Muscle of leg (tissue), 16 donors: ENCODE measurements at places on chromosomes 3 and 15. TPM values are rescaled to one million over a fixed set of nuclear protein-coding genes. Genes with fewer than 3 reads are reported as not detected.

The DAZL gene
- not detected for total RNA-seq

DNA sequence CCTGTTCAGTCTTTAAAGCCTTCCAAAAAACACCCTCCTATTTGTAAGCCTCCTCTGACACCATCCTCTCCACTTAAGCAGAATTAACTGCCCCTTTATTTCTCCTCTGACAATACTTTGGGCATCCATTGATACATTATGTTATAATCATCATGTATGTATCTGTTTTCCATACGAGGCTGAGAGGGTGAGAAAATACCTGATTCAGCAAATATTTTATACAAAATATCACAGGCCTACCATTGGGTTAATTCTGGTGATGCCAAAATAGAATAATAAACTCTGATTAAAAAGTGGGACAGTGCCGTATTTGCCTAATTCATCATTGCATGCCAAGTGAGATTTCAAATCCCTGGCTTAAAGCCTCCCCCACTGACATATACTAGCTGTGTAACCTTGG is 118.2 kb upstream of the ADAMTS9 start:
- no peak for DNase-seq
- peaks cover 24% of the 10 kb centered on the region for H3K4me1 ChIP-seq
- H3K36me3 ChIP-seq = no peaks in the 10 kb centered on the region
- no peaks in the 10 kb centered on the region for H3K27me3 ChIP-seq
- no peak overlapping the region for H3K27ac ChIP-seq
- H3K4me3 ChIP-seq = no peak overlapping the region

The ZBED2 gene
- total RNA-seq = not detected

The NR1I2 gene
- total RNA-seq = 0.27 TPM

The RARRES1 gene
- total RNA-seq = 4.1 TPM

- H3K4me3 ChIP-seq = no peak overlapping the region
- no peaks in the 10 kb centered on the region for H3K36me3 ChIP-seq
- no peak overlapping the region for H3K27ac ChIP-seq
These were observed 20.9 kb downstream of the SLC24A1 start for GRCh38 chr15:65642594-65642993.

DNA sequence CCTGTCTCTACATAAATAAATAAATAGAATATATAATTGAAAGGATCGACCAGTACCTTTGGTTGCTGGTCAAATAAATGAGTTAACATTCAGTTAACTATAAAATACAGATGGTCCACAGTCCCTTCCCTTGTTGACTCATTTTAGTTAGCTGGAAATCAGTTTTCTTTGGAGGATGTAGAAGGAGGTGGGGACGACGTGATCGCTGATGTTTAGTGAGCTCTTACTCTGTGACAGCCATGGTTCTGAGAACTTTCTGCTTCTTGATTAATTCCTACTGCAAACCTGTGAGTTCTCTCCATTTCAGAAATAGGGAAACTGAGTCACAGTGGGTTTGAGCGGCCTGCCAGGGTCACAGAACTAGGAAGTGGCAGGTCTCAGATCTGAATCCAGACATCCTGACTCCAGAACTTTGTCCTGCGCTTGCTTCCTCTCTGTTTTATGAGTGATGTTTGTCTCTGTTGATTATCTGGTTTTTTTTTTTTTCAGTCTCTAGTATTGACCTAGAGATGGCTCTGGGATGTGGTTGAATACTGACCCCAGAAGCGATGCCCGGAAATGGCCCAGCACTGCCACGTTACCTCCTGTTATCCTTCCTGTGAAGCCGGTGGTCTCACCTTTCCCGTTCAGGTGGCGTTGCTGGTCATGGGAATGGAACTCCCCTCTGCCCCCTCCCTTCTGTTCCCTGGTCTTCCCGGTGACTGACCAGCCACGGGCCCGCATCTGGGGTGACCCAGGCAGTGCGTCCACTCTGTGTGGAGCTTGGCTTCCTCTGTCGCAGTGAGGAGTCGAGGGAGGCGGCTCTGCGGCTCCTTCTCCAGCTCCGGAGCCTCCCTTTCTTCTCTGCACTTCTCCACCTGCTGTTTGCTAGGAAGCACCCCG is 18.2 kb downstream of the SYNM start:
- DNase-seq = no peak
- H3K27me3 ChIP-seq = no peaks in the 10 kb centered on the region
- peaks cover 42% of the 10 kb centered on the region for H3K4me1 ChIP-seq
- H3K36me3 ChIP-seq = peaks cover 3% of the 10 kb centered on the region

The CPLX3 gene
- not detected for total RNA-seq

- H3K36me3 ChIP-seq = no peaks in the 10 kb centered on the region
- peaks cover 13% of the 10 kb centered on the region for H3K4me1 ChIP-seq
- peaks cover 45% of the 10 kb centered on the region for H3K27me3 ChIP-seq
- DNase-seq = no peak
These were observed 267 bp upstream of the CFAP92 start for GRCh38 chr3:128994173-128994512.

DNA sequence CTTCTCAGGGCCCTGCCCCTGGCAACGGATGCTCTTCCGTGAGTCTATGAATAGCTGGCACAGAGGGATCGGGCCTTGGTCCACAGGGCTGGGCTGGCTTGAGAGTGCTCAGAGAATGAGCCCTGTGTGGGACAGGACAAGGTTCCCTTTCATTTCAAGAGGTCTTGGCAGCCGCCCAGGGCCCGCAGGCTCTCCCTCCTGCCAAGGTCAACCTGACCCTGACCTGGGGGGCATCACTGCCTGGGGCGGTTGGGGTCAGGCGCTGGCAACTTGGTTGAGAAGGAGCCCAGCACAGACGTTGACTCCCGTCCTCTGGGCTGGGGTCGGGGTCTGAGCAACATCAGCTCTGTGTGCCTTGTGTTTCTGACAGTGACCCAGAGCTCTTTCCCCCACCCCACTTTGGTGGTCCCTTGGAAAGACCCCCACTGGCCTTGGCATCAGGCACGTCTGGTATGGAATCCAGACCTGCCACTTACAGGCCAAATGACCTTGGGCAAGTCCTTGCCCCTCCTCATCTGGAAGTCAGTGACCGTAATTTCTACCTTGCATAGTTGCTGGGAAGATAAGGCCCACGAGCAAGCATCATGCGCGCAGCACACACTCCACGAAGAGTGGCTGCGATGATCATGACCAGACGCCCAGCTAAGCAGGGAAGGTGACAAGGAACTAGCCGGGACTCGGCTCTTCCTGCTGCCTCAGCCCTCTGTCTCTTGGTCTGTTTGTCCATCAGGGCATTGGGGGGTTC is 36.4 kb downstream of the EPHB3 start:
- no peak for DNase-seq
- no peak overlapping the region for H3K27ac ChIP-seq
- H3K4me3 ChIP-seq = no peak overlapping the region
- peaks cover 53% of the 10 kb centered on the region for H3K4me1 ChIP-seq
- H3K36me3 ChIP-seq = no peaks in the 10 kb centered on the region
- H3K27me3 ChIP-seq = peaks cover 8% of the 10 kb centered on the region

DNA sequence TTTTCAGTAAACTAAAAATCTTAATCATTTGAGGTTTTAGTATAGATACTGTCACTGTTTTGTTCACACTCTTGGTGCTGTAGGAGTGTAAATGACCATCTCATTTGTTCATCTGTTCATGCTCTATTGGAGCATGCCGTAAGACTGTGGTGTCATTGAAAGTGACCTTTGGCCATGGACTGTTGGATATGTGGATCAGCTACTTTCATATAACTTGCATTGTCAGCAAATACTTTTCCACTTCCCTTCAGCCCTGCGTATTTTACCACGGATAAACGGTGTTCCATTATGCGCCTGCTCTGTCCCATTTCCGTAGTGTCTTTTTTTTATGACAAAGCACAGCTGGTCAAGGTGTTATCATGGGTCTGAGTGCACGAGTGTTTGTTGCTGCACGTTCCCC is 32.6 kb upstream of the SENP5 start:
- H3K27me3 ChIP-seq = no peaks in the 10 kb centered on the region
- DNase-seq = peak; percentile 3
- peaks cover 2% of the 10 kb centered on the region for H3K36me3 ChIP-seq
- no peak overlapping the region for H3K27ac ChIP-seq
- H3K4me1 ChIP-seq = no peaks in the 10 kb centered on the region

DNA sequence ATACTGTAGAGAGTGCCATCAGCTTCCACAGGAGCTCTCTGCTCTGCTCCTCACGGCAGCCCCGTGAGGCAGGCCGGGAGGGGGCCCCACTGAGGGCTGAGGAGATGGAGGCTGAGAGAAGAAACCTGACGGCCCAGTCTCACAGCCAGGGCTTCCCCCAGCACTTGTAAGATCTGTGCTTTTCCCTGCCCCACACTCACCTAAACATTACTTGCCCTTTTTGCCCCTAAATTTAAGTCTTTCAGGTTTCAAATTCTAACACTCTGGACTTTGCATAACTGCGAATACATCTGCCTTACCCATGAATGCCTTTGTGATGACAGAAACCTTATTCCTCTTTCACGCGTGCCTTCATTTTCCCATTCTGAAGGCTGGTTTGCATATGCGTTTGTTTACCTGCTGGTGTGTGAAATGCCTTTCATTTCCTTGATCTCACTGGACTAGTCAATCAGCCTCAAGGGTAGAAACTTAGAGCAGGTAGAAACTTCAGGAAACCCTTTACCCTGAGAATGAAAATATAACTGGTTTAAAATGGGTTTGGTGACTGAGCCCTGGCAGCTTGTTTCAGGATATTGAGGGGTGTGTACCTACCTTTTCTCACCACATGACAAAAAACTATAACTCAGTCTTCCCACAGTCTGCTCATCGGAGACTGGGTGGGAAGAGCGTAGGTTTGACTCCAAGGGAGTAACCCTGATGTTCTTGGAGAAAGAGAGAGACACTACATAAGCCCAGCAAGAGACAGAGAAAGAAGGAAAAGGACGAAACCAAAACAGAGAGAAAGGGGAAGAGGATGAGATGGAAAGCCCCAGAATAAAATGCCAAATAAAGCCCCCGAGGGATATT is 20.1 kb downstream of the SLC12A8 start:
- H3K27ac ChIP-seq = no peak overlapping the region
- H3K27me3 ChIP-seq = no peaks in the 10 kb centered on the region
- H3K4me3 ChIP-seq = no peak overlapping the region
- no peaks in the 10 kb centered on the region for H3K36me3 ChIP-seq
- no peaks in the 10 kb centered on the region for H3K4me1 ChIP-seq
- DNase-seq = no peak

DNA sequence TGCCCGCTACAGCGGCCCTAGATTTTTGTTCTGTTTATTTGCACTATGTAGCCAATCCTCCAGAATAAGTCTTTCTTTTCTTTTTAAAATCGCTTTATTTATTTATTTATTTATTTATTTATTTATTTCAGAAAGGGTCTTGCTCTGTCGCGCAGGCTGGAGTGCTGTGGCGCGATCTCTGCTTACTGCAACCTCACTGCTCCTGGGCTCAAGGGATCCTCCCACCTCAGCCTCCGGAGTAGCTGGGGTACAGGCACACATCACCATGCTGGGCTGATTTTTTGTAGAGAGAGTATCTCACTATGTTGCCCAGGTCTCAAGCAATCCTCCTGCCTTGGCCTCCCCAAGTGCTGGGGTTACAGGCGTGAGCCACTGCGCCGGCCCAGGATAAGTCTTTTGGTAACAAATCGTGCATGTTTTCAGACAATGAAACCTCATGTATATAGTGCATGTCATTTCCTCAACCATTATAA is 333 bp upstream of the MTFMT start:
- H3K4me1 ChIP-seq = peaks cover 9% of the 10 kb centered on the region
- no peak for DNase-seq
- no peak overlapping the region for H3K4me3 ChIP-seq
- peaks cover 3% of the 10 kb centered on the region for H3K27me3 ChIP-seq
- H3K36me3 ChIP-seq = peaks cover 14% of the 10 kb centered on the region
- no peak overlapping the region for H3K27ac ChIP-seq

- H3K4me3 ChIP-seq = no peak overlapping the region
- DNase-seq = no peak
- H3K4me1 ChIP-seq = no peaks in the 10 kb centered on the region
- no peak overlapping the region for H3K27ac ChIP-seq
- no peaks in the 10 kb centered on the region for H3K36me3 ChIP-seq
These were observed 607.2 kb downstream of the OTOL1 start for GRCh38 chr3:162103808-162104207.

GRCh38 chr3:127953091-127954035 is 38.3 kb downstream of the KBTBD12 start:
- H3K4me1 ChIP-seq = peaks cover 4% of the 10 kb centered on the region
- H3K27me3 ChIP-seq = no peaks in the 10 kb centered on the region
- peak; percentile 86 for DNase-seq
- H3K36me3 ChIP-seq = no peaks in the 10 kb centered on the region
- H3K27ac ChIP-seq = peak overlapping the region; percentile 13

DNA sequence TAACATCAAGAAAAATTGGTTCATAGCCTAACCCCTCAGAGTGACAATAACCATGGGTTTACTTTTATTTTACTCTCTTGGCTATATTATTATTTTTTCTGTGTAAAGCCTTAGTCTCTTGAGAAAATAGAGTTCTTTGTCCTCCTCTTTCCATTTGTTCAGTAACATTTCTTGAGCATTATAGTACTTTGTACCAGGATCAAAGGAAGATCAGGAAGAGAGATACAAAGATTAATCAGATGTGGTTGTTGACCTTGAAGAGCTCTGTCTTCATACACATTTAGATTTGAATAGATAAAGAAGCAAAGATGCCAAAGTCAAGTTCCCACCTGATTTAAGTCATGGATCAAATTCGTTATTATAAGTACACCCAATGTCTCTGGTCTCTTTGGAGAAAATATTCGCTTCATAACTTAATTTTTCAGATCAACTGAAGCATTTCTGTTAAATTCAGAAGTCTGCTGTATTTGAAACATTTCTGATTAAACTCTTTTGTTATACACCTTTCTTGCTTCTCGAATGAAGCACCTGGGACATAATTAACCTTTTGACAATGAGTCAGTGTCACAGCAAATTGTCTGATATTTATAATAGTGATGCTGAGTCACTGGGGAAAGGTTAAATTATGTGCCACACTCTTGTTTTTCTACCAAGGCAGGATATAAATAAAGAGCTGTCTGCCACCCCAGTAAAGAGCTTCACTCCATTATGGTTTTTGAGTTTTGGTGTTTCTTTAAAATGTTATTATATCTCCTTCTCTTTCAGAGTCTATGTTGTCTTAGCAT is 100.2 kb downstream of the GHSR start:
- DNase-seq = no peak
- no peak overlapping the region for H3K4me3 ChIP-seq
- no peaks in the 10 kb centered on the region for H3K27me3 ChIP-seq
- H3K36me3 ChIP-seq = peaks cover 48% of the 10 kb centered on the region
- H3K27ac ChIP-seq = no peak overlapping the region

The SNX22 gene
- 0.49 TPM for total RNA-seq

The ZNF80 gene
- 0.04 TPM for total RNA-seq
